ENCODE measurements at places on chromosomes 3 and 15. TPM values are rescaled to one million over a fixed set of nuclear protein-coding genes. Genes with fewer than 3 reads are reported as not detected.

The GABRA5 gene
- not detected for total RNA-seq

The PP2D1 gene
- not detected for total RNA-seq

The BNC1 gene
- 28.1 TPM for total RNA-seq

The ATP13A4 gene
- total RNA-seq: 43.4 TPM

The CHDH gene
- total RNA-seq: 4.6 TPM

The OSBPL10 gene
- 20.4 TPM for total RNA-seq

The SYNPR gene
- not detected for total RNA-seq

The SIDT1 gene
- total RNA-seq: 2.7 TPM

The C2CD4A gene
- 0.10 TPM for total RNA-seq

The SAMD7 gene
- not detected for total RNA-seq

The ASB14 gene
- total RNA-seq: not detected

The GRIP2 gene
- 5.2 TPM for total RNA-seq

The PML gene
- 73.7 TPM for total RNA-seq
